ENCODE measurements at places on chromosomes 16 and 17.

DNA sequence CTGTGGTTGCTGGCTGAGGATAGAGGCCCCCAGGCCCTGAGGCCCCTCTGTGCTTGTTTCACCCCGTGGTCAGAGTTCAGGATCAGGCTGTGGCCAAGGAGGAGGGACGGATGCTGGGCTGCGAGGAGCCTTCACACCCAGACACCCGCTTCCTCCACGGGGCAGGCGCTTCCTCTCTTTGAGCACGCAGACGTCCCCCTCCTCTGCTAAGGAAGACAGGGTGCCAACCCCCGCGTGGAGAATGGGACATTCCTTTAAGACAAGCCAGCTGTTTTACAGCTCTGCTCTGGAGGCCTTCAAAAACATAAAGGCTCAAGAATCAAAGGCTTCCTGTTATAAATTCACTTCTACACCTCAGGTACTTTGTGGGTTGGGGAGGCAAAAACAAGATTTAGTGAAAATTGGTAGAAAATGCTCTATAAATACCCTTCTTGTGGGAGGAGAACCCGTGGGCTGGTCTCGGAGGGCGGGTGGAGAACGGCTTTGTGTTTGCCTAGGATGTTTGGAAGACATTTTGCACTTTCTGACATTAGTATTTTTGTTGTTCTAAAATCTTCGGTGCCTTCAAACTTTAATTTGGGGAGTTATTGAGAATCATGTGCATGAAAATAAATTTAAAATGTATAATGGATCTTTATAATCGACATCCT lies 60.8 kb upstream of the FOXF1 start:
- no peak for DNase-seq

- no peak for DNase-seq
Measured at GRCh38 chr16:67474551-67475455, 6.2 kb downstream of the ATP6V0D1 start.

DNA sequence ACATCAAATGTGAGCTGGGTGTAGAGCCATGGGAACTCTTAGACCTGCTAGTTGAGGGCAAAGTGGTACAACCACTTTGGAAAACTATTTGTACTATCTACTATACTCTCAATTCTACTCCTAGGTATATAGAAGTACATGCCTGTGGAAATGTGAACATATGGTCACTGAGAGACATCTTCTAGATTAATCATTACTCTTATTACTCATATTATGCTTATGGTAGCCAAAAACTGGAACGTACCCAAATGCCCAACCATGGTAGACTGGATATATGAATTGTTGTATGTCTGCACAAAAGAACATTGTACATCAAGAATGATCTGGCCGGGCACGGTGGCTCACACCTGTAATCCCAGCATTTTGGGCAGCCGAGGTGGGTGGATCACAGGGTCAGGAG lies 2.7 kb downstream of the WDR45B start:
- DNase-seq, result no peak

DNA sequence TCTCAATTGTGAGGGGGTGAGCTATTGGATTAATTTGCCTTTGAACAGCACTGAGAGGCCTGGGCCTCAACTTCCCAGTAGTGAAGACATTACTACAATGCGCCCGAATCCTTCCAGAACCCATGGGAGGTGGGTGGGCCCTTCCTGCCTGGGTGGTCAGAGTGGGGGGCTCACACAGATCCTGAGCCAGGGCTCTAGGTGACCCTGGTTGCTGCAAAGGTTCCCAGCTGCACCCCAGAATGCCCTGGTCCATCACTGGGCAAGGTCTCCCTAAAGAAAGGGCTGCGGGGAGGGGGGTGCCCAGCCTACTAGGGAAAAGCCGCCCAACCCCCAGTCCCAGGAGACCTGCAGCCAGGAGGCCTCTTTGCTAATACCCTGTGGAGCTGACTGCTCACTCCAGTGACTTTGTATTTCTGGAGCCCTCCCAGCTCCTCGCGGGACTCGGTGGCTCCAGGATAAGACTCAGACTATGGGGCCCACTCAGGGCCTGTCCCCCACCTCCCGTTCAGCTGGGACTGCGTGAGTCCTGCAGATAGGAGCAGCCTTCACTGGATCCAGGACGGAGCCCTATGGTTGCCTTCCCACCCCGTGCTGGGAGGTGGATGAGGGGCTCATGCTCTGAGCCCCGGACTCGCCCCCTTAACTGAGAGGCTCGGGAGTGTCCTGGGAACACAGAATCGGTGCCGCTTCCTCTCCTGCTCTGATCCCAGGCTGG lies 40.2 kb downstream of the SLC7A5 start:
- no peak for DNase-seq

- DNase-seq, result no peak
Measured at GRCh38 chr17:29345066-29345465, 45.1 kb upstream of the TAOK1 start.

- DNase-seq, result no peak
Measured at GRCh38 chr16:65136681-65137080, 14.8 kb upstream of the CDH11 start.

- no peak for DNase-seq
Measured at GRCh38 chr17:29216856-29217255, 29.8 kb upstream of the CRYBA1 start.

Measured in immature natural killer cell (primary cell).